ENCODE measurements at places on chromosomes 5 and 9.

DNA sequence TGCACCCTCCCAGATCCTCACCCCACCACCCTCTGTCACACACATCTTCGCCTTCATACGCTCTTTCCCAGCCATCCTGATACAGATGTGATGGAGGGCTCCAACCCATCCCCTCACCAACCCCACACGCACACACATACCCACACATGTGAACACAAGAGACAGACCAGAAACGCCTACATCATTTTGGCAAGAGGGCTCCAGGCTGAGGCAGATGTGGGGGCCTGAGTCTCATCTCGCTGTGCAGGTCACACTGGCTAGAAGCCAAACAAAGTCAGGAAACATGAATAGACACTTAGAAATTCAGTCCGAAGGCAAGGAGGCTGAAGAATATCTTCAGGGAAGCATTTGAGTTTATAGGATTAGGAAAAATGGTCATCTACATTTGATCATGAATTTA is 6.2 kb downstream of the PRDM12 start:
- DNase-seq: no peak

- DNase-seq: no peak
These were observed 9.9 kb downstream of the TMEM232 start for GRCh38 chr5:110716247-110717245.

GRCh38 chr9:20921362-20921761 is 110.1 kb downstream of the HACD4 start:
- no peak for DNase-seq

DNA sequence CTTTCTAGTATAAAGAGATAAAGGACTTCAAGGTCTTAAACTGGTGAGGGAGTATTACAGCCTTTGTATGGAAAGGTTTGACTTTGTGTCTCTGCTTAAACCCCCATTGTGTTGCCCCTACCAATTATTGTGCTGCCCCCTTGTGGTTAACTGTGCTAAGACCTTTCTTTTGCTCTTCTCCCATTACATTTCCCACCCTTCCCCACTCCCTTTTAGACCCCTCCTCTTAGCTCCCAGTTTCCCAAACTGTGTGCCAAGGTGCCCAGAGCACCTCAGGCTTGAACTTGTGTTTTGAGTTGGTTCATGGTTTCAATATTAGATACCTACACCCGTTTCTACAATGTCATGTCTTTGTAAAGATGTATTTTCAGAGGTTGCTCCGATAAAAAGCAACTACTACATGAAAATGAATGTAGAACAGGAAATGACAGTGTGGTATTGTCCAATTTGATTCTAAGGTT is 2.9 kb downstream of the JAK2 start:
- DNase-seq: peak; percentile 72

- DNase-seq: no peak
These were observed 303.1 kb downstream of the ENC1 start for GRCh38 chr5:74337254-74337983.

- DNase-seq: no peak
These were observed 232.2 kb downstream of the DENND1A start for GRCh38 chr9:123697686-123698085.

DNA sequence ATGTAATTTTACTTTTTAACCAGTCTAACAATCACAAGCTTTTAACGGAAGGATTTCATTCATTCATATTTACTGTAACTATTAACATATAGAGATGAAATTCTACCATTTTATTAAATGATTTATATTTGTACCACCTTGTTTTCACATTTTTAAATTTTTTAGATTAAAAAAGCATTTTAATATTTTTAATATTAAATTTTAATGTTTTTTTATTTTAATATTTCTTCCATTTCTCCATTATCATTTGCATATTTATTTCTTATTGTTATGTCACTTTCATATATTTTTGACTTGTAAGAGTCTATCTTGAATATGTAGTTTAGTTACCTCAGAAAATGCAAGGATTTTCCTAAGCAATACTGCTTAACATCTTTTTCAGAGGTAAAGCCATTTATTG is 1034.0 kb upstream of the PTPRD start:
- no peak for DNase-seq

DNA sequence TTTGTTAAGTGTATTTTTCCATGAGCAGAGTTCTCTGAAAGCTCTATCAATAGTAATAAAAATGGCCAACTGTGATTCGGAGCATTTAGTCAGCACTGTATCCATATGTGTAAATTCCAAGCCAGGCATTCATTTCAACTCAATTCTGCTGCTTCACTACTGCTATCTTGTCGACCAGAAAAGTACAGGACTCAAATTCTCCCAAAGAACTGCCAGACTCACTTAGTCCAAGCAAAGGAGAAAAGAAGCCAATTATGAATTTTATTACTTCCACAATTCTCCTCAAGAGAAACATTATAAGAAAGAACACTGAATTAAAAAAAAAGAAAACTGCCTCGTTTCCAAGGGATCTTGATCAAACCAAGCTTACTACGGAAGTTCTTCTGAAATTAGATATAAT is 906.3 kb upstream of the DMAC1 start:
- no peak for DNase-seq

DNA sequence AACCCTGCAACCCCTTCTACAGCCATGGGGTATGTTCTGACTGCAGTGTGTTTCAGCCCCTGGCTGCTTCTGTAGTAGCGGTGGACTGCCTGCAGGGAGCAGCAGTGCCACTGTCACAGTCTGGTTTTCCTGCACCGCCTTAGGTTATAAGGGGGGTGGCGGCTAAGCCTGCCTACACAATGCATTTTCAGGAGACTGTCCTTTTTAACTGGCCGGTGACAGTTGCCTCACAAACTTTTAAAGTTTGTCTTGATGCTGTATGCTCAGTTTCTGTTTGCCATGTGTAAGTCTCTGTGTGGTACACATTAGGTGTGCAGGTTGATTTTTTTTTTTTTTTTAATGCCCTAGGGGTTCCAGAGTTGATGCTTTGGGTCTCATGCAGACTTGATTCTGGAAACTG is 53.0 kb downstream of the NUP214 start:
- peak; percentile 71 for DNase-seq

DNA sequence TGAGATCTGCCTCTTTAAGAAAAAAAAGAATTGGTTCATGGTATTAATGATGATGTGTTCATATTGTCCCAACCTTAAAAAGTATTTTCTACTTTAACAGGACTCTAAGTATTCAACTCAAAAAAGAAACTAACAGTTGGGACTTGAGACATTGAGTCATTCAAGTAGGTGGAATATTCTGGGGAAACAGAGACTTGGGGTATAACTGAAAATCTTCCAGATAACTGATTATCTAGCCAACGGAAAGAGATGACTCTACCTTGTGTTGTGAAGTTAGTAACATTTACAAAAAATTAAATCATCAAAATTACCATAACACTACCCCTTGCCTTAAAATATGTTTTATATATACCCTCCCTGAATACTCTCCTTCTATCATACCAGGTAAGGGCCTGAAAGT is 19.1 kb downstream of the OXCT1 start:
- no peak for DNase-seq

DNA sequence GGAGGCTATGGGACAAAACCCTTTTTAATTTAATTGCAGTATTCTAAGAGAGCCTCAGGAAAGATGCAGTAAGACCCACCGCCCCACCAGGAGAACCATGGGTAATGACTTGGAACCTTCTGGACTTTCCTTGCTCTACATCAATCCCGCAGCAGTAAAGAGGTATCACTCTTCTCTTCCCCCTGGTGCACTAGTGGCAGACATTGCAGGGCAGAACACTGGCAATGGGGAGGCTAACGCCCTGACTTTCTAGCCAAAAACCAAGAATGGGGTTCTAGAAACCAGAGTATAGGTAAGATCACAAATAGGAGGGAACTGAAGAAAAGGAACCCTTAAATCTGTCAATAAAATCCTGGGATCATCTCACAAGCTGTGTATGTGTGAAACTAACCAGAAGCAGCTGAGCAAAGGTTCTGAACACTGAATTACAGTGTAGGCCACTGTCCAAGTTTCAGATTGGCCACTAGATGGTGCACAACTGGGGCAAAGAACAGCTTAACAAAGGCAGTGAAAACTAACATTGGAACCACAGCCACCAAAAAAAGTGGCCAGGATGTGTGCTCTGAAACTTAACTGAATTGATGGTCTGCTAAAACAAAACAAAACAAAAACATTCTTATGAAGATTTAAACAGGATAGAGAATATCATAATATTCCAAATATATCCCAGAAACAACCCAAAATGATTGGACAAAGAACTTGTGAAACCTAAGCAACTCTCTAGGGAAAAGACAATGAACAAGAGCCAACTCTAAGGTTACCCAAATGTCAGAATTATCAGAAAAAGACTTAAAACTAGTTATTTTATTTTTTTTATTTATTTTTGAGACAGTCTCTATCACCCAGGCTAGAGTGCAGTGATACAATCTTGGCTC is 6.6 kb upstream of the FAM151B start:
- peak; percentile 57 for DNase-seq

- peak; percentile 67 for DNase-seq
These were observed 33.6 kb upstream of the HSD17B4 start for GRCh38 chr5:119418606-119419100.

DNA sequence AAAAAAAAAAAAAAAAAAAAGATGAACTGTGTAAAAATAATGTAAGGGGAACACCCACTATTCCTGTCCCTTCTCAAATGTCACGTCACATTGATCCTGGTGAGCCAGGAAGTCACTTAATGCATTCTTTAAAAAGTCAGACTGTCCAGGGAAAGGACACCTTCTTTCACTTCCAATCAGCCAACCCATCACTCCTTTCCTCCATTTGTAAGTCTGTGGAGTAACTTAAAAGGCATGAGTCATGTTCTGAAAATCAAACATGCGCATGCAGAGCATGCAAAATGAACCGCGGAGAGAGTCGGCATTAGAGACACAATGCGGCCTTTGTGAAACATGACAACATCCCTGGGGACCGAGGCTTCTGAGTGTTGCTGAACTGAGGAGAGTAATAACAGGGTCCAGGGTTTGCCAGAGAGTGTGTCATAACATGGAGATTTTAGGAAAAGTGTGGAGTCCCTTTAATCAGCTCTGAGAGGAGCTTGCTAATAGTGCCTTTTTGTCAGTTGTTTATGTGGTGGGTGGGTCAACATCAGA is 77.6 kb upstream of the SEMA6A start:
- DNase-seq: peak; percentile 90

GRCh38 chr5:105034401-105034763 is 1471.8 kb upstream of the NUDT12 start:
- DNase-seq: no peak

- DNase-seq: no peak
These were observed 36.5 kb downstream of the PDZD2 start for GRCh38 chr5:31675472-31675871.

DNA sequence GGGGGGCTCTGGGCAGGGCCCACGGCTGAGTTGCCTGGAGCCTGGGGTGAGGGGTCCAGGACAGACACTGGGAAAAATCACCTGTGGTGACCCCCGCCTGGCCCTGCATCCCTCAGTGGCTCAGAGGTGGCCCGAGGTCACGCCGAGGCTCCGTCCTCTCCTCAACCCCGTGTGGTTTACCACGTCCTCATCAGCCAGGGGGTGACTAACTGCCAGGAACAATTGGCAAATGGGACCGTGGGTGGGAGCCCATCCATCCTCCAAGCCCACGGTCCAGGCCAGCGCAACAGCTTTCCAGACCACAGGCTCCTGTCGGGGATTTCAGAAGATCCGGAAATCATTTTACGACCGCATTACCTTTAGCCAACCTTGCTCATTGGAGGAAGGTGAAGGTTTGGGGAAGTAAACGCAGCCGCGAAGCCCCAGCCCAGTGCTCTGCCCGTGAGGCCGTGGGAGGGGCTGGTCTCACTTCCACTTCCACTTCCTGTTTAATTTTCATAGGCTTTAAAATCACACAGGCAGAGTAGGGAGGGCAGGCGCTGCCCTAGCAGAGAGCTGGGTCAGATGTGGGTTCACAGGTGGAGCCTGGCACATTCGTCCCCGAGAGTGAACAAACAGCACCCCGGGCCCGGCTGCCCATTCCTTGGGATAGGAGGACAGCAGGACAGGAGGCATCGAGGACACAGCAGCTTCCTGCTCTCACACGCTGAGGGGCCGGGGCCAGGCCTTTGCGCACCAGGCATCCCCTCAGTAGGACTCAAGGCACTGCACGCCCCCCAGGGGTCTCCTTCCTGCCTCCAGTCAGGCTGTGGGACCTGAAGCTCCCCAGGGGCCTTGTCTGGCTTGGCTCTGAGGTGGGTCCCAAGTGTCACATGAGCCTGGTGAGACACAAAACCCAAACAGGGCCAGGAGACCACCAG is 19.8 kb upstream of the SLC9A3 start:
- DNase-seq: peak; percentile 51

- DNase-seq: peak; percentile 84
These were observed 43.8 kb downstream of the SLC38A9 start for GRCh38 chr5:55668356-55668755.

DNA sequence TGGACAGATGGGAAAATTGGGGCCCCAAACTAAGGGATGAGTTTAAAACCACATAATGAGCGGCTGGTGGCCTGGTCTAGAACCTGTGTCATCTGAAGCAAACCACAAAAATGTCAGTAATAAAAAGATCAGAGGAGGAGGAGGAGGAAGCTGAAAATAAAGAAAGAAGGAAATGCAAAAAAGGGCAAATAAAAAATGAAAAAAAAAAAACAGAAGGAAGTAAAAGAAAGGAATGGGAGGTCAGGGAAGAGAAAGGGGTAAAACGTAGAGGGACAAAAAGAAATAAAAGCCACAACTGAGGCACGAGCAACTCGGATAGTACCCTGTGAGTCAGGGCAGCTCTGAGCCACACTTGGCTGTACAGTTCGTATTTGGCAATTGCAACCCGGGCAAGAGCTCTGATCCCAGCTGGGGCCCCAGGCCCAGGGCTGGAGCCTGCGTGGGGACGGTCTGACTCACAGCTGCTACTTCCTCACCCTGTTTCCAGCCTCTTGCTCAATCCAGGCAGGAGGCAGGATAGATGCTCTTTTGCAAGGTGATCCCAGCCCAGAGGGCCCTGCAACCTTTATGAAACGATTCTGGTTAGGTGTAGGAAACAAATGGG is 137.9 kb upstream of the TRIM32 start:
- DNase-seq: peak; percentile 98

DNA sequence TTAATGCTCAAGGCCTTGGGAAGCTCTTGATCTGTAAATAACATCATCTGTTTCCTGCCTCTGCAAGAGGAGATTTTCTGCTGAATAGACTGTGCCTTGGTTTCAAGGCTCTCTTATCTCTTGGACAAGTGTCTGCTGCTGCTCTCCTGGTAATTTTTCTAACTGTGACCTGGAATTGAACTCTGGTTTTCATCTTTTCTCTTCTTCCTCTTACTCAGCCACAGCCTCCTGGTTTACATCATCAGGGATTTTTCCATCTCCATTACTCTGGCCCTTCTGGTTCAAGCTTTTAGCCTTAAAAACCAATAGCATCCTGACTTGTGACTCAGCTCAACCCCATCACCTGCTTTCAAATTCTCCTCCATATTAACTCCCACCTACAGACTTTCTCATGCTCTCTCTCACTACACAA is 49.6 kb upstream of the ITGA1 start:
- peak; percentile 6 for DNase-seq

GRCh38 chr5:74575741-74576538 is 64.6 kb downstream of the ENC1 start:
- DNase-seq: peak; percentile 85

- DNase-seq: no peak
These were observed 51.3 kb upstream of the RNF130 start for GRCh38 chr5:180122875-180123274.

All from Daoy (cell line).